Pancreas (tissue), 10 donors: ENCODE measurements at places on chromosomes 5 and 9. TPM values are rescaled to one million over a fixed set of nuclear protein-coding genes. Genes with fewer than 3 reads are reported as not detected.

DNA sequence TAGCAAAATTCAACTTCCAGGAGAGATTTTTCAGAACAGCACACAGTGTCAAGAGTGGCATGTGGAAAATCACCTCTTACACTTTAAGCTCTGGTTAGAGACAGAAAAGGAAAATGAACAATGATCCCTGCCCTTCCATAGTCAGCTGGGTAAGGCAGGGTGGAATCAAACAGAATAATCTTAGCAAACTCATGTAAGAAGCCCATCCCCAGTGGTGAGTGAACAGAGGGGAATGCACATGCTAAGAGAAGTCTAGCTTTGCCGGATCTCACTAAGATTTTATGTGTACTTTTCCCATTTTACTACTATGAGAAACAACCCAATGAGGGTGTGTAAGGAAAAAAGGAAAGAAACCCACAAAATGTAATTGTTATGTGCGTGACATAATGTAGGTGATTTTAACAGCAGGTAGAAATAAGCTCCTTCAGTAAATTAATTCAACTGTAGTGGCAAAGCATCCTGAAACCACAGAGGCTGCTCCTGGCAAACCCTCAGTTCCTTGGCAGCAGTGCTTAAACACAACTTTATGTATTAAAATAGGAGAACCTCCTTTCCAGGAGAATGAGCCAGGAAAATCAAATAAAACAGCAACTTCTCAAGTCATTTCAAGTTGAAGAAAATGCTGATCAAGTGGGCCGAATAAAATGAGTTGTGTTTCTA, 366.0 kb upstream of the TRPC7 start:
- DNase-seq: no peak

DNA sequence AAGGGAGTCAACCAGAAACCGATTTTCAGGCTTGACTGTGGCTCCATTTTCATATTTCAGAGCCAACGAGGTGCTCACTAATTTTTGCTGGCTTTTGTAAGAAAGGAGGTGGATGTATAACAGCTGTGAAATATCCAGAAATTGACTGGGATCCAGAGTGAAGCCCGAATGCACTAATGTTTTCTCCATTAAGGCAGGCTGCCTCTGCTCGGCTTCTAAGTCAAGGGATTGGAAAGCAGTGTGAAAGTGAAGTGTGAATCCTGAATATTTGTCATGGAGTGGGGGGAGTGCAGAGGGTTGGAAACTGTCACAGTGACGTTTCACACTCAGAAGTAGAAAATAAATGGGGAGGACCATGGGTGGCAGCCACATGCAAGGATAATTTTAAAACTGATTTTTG, 237.4 kb downstream of the GOLPH3 start:
- no peak for DNase-seq

DNA sequence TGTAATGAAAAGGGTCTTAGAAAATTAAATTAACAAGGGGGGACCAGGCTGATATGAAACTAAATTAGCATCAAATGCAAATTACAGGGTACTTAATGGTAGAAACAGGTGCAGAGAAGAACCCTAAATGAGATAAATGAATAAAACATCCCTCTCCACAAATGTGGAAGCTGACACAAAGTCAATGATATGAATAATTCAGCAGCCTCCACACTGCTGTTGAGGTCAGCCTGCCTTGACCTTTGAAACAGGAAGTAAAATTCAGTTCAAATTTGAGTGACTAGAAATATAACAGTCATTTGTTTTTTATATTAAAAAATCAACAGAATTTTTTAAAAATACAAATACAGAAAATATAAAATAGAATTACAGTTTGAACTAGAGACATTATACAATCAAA, 40.0 kb downstream of the EBF1 start:
- DNase-seq: no peak

GRCh38 chr5:73637565-73637964, 11.6 kb downstream of the ARHGEF28 start:
- DNase-seq: no peak

DNA sequence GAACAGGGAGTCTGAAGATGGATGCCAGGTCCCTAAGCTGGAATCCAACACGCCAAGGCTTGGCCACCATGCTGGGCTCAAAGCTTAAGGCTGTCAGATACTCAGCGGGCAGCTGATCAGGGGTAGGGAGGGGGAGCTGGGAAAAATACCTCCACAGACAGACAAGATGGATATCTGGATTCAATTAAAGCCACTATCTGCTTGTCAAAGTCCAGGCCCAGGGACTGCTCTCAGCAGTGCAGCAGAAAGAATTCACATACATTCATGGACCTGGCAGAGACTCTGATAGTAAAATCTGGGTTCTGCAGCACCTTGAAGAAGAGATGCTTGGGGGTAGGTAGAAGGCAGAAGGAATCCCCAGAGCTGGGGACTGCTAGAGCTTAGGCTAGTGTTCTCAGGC, 3.2 kb upstream of the RPP25L start:
- DNase-seq: no peak

GRCh38 chr5:137858223-137858916, 9.3 kb upstream of the MYOT start:
- no peak for DNase-seq

- DNase-seq: no peak
Measured at GRCh38 chr9:107279086-107279485, 4.0 kb upstream of the RAD23B start.

DNA sequence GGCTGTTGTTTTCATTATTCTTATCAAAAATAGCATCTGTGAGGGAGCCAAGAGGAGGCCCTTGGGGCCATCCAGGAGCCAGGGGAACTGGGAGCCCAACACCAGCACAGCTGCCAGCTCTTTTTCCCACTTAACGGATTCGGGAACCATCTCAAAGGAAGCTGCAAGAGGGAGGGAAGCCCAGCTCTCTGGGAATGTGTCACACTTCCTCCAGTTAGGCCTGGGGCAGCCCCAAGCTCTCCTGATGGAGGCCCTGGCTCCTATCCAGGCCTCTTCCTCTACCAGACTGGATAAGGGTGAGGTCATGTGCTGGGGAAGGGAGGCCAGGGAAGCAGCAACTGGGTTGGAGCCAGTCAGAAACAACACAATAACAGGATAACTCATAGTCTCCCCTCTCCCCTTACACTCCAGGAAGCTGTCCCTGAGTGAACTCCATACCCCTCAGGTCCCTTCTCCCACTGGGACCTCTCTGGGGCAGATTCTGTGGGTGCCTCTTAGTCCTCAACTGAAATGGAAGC, 12.7 kb downstream of the CSF2 start:
- DNase-seq: peak; percentile 21

GRCh38 chr5:117188211-117188610, 613.6 kb upstream of the SEMA6A start:
- DNase-seq: no peak

GRCh38 chr9:114037961-114038723, 40.0 kb downstream of the AMBP start:
- DNase-seq: no peak

GRCh38 chr9:24382566-24382965, 163.1 kb downstream of the IZUMO3 start:
- DNase-seq: no peak

DNA sequence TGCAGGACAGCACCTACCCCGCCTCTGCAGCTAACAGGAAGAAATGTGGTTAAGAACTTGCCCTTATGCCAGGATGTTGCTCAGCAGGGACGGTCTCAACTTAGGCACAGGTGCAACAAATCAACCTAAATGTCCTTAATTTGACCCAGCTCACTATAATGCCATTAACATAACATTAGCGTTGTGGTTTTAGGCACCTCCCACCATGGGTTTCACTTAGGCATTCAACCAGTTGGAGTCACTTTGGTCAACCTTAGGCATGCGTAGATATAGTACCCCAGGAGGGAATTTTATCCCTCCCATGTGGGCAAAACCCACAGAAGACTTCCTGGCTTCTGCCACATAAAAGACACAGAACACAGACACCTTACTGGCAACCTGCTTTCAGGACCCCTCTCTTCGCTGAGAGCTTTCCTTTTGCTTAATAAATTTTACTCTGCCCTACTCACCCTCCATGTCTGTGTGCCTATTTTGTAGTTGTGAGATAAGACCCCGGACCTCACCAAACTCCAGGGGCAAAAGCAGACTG, 8.7 kb upstream of the ERAP1 start:
- no peak for DNase-seq

DNA sequence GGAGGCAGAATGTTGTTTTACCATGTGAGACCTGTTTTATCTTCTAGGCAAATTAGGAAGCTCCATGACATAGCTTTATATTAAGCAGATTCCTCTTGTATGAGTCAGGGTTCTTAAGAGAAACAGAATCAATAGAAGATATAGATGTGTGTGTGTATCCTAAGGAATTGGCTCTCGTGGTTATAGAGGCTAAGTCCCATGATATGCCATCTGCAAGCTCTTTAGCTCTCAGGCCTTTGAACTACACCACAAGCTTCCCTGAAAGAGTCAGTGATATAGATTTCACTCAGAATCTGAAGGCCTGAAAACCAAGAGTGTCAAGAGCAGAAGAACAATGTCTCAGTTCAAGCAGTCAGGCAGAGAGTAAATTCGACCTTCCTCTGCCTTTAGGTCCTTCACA, 365.8 kb upstream of the ZNF608 start:
- no peak for DNase-seq

DNA sequence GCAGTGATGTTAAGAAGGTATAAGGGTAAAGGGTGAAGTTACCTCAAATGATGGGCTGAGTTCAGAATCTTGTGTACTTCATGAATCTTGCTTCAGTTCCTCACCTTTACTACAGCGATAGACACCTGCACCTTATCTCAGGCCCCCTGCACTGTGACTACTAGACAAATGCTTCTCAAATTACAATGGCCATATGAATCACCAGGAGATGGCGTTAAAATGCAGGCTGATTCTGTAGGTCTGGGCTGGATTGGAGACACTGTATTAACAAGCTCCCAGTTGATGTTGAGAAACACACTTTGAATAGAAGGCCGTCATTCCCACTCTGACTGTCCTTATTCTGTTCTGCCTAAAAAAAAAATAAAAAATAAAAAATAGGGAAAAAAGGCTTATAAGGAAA, 29.8 kb downstream of the TARS1 start:
- no peak for DNase-seq

- DNase-seq: no peak
Measured at GRCh38 chr5:167671176-167671575, 620.3 kb upstream of the WWC1 start.

- DNase-seq: no peak
Measured at GRCh38 chr9:125260561-125260960, 1.1 kb upstream of the GAPVD1 start.

DNA sequence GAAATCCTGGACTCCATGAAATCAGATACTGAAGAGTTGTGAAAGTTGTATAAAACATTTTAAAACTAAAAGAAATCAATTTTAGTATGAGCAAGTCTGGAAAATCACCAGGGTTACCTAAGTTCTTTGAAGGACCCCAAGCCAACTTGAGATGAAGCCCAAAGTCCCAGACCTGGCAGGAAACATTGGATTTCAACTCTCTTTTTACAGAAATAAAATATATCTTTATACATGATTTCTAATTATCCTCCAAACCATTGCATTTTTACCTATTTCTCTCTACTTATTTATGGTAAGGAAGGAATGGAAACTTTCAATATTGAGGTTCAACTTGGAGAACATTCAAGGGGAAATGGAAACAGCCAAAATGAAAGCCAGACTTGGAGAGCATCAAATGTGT, 390.6 kb upstream of the C9orf72 start:
- DNase-seq: no peak

- no peak for DNase-seq
Measured at GRCh38 chr5:82312373-82312856, 34.3 kb upstream of the RPS23 start.

- no peak for DNase-seq
Measured at GRCh38 chr9:2018764-2019558, 3.8 kb downstream of the SMARCA2 start.

DNA sequence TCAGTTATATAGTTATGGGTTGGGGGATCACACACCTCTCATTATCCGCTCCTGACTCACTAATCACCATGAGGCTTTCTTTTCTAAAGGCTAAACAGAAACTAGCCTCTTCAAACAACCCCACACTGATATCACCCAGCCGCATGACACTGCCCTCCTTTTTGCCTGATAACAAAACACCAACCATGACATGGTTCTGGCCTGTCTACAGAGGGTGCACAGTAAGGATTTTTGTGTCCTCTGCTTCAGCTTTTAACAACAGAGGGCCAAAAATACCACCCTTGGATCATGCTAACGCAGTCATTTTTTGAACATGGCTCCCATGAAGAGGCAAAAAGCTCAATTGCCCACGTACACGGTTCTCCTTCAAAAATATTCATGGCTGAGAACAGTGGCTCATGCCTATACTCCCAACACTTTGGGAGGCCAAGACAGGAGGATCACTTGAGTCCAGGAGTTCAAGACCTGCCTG, 4.0 kb downstream of the CMBL start:
- DNase-seq: no peak

GRCh38 chr5:39440192-39440957, 15.6 kb upstream of the DAB2 start:
- no peak for DNase-seq

The PHF24 gene
- 0.24 TPM for total RNA-seq

The SNX24 gene
- total RNA-seq: 7.8 TPM

The UHRF2 gene
- 14.9 TPM for total RNA-seq

The CCNI2 gene
- total RNA-seq: 1.5 TPM

The IFNA2 gene
- total RNA-seq: not detected

The PTGDS gene
- total RNA-seq: 42.7 TPM

The RHOBTB3 gene
- 59.6 TPM for total RNA-seq
